Hematopoietic multipotent progenitor cell treated with erythropoietin and hydrocortisone succinate and interleukin-3 and kit ligand, for 15 days (in vitro differentiated cells): ENCODE measurements at places on chromosomes 6 and 20.

DNA sequence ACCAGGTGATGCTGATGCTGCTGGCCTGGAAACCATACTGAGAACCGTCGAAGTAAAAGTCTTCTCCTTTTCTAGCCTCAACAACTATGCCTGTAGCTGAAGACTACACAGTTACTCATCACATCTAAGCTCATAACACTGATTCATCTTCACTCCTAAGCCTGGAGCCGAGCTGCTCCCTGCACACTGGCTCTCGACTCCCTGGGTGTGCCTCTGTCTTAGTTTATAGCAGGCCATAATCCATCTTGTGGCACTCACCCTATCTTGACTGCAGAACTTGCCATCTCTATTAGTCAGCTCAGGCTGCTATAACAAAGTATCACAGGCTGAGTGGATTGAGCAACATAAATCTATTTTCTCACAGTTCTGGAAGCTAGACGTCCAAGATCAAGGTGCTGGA lies 191.0 kb downstream of the UNC5CL start:
- DNase-seq, result no peak

GRCh38 chr6:37232430-37233017 lies 25.0 kb upstream of the TBC1D22B start:
- no peak for DNase-seq

- no peak for DNase-seq
These were observed 7.4 kb upstream of the FGD2 start for GRCh38 chr6:36997811-36998722.

GRCh38 chr6:109783250-109783986 lies 92.3 kb downstream of the FIG4 start:
- no peak for DNase-seq

GRCh38 chr6:105191351-105191750 lies 11.5 kb upstream of the POPDC3 start:
- DNase-seq, result no peak
